ENCODE measurements at places on chromosomes 5 and 9.

DNA sequence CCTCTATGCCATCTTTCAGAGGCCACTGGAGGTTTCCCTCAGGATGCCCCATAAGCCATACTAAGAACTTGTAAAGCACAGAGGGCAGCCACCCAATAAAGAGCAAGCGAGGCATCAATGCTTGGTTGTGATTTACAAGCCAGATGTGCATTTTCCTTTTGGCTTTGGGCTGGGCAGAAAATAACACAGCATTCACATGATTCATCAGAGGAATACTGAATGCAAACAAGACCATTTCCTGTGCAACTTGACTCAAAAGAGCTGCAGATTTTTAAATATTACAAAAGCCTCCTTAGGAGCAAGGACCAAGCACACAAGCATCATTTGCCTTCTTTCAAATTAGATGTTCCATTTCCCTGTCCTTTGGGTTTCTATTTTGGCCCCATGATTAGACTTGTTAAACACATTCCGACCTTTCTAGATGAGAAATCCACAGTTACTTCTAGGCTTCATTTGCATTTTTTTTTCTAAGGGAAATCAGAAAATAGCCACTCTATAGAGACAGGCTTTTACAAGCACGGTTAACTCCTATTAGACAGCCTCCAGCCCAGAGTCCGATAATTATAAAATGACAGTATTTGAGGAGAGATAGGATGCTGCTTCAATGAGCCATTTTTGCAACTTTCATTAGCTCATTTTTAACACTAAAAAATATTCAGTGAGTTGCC, 207.8 kb downstream of the SEMA5A start:
- DNase-seq, result no peak

GRCh38 chr5:34833976-34834793, 4.8 kb upstream of the TTC23L start:
- DNase-seq, result no peak

DNA sequence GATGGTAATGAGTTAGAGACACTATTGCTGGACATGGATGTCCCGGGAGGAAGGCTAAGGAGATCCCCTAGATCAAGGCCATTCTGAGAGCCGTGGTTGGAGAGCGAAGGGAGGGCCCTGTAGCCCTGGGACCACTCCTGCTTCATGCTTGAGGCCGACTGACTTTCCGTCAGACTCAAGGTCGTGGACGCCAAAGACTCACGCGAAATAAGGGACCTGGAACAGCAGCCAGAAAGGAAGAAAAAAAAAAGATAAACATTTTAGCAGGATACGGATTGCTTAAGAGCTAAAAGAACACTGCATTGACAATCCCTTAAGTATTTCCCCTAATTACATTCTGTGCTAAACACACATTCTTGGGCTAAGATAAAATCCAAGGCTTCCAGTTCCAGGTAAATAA, 181.2 kb downstream of the GLIS3 start:
- DNase-seq, result no peak

DNA sequence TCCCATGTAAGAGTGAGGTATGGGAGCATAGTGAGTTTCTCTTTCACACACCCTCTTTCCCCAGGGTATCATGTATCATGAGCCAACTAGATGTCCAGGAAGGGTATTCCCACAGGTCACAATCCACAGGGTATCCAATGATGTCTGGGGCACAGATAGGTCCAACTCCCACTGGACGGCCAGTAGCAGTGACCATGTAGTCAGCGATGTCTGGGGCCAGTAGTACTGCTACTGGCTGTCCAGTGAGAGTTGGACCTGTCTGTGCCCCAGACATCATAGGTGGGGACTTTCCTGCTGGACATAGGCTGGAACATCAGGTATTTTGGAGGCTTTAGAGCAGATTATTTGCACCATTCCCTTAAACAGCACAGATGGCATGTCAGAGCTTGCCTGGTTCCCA, 352.6 kb upstream of the SGCD start:
- DNase-seq, result no peak

DNA sequence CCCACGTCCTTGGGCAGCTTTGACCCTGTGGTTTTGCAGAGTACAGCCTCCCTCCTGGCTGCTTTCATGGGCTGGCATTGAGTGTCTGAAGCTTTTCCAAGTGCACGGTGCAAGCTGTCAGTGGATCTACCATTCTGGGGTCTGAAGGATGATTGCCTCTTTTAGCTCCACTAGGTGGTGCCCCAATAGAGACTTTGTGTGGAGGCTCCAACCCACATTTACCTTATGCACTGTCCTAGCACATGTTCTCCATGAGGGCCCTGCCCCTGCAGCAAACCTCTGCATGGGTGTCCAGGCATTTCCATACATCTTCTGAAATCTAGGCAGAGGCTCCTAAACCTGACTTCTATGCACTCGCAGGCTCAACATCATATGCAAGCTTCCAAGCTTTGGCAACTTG, 644.2 kb upstream of the CDH9 start:
- DNase-seq, result no peak

DNA sequence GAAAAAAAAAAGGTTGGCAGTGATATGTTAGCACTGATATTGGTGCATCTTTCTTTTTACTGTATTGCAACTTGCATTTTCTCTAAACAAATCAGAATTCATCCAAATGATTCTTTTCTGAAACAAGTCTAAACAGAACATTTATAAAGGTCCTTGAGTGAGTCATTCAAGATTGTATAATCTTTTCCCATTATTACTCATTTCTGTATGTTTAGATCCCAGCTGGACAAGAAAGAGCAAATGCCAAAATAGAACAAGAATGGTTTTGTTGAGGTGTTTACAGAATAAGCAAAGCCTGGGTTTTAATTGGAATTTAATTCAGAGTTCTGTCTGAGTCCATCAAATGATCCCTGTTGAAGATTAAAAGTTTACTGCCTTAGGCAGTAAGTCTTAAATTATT, 112.3 kb downstream of the VCAN start:
- DNase-seq, result no peak

GRCh38 chr5:1764606-1764960, 35.1 kb downstream of the MRPL36 start:
- peak; percentile 22 for DNase-seq
